H1 (cell line): ENCODE measurements at places on chromosomes 12 and 14. TPM values are rescaled to one million over a fixed set of nuclear protein-coding genes. Genes with fewer than 3 reads are reported as not detected.
A peak's percentile ranks its signal among the peaks of the same experiment; 100 is the strongest.

Gene SCN8A
- 10.7 and 12.0 TPM in 2 replicates for total RNA-seq

Gene JKAMP
- 31.3 and 34.9 TPM in 2 replicates for total RNA-seq

Gene AVPR1A
- total RNA-seq, result 0.11 and 0.20 TPM in 2 replicates

- no peaks in the 10 kb centered on the region for H3K27me3 ChIP-seq
- H3K27ac ChIP-seq, result no peak overlapping the region
- no peaks in the 10 kb centered on the region for H3K36me3 ChIP-seq
- H3K4me3 ChIP-seq, result no peak overlapping the region
- DNase-seq, result no peak
- no peaks in the 10 kb centered on the region for H3K4me1 ChIP-seq
These were observed 804.6 kb downstream of the TRHDE start for GRCh38 chr12:73076760-73077159.

DNA sequence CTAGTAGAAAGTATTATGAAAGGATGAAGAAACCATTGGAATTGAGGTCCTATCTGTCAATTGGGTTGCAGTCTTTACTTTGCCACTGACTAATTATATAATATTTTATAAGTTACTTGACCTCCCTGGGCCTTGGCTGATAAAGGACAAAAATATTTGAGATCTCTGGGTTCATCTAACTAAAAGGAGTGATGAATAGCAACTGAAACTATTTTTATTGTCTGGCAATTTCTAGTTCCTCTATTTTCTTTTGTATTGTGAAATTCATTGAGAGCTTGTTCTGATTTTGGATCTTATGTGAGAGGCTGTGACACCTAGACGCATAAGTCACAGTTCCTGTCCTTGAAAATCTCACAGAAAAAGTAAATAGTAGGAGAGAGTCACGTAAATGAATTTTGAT lies 415.7 kb upstream of the ATP2B1 start:
- no peak overlapping the region for H3K27ac ChIP-seq
- no peak overlapping the region for H3K4me3 ChIP-seq
- H3K27me3 ChIP-seq, result no peaks in the 10 kb centered on the region
- DNase-seq, result no peak

GRCh38 chr14:61941421-61942150 lies 179.4 kb downstream of the SNAPC1 start:
- H3K36me3 ChIP-seq, result no peaks in the 10 kb centered on the region
- H3K4me1 ChIP-seq, result no peaks in the 10 kb centered on the region
- H3K27me3 ChIP-seq, result no peaks in the 10 kb centered on the region
- DNase-seq, result no peak

- H3K27me3 ChIP-seq, result no peaks in the 10 kb centered on the region
- DNase-seq, result peak; percentile 62
- H3K4me1 ChIP-seq, result no peaks in the 10 kb centered on the region; the same call in none of the 2 replicates
These were observed 41.6 kb downstream of the RNF34 start for GRCh38 chr12:121441555-121441954.
